Muscle of arm (tissue), 14 donors: ENCODE measurements at places on chromosomes 1 and 21.
A peak's percentile ranks its signal among the peaks of the same experiment; 100 is the strongest.

GRCh38 chr1:214844319-214844718 lies 238.2 kb upstream of the KCNK2 start:
- DNase-seq, result no peak

- DNase-seq, result no peak
Observed at GRCh38 chr1:115241309-115241708, 96.7 kb downstream of the NGF start.

DNA sequence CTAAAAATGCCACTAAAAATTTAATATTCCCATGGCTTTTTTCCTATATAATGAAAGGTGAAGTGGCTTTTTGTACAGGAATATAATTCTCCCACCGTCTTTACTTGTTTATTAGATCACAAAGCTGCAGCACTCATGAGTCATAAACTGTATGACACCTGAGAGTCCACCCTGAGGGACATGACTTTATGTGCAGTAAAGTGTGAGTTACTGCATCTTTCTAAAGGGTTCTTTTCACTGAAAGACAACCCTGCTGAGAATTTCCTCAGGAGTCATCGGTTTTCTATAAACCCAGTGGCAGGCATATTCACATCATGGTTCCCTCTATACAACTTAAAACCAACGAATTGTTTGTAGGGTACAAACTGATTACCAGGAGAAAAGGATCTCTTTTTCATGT lies 77.4 kb downstream of the APP start:
- DNase-seq, result no peak

DNA sequence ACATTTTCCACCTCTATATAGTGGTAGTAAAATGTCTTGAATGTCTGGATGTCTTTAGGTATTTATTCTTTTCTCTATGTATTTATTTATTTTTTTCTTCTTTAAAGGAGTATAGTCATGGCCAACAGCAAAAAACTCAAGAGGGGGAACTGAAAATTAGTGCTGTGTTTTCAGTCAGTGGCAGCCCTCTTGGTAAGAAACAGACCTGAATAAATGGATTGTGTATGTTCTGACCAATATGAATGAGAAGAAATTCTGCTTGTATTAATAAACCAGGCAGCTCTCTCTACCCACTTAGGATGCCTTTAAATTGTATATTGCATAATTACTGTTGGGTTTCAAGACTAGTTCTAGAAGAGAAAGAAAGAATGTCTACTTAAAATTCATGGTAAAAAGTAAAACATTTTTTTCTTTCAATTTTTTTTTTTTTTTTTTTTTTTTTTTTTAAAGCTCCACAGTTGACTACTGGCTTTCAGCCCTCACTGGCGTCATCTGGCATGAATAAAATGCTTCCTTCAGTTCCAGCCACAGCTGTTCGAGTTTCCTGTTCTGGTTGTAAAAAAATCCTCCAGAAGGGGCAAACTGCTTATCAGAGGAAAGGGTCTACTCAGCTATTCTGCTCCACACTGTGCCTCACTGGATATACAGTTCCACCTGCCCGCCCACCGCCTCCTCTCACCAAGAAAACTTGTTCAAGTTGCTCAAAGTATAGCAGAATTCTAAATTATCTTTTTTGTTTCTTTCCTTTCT lies 101.6 kb downstream of the ZMYM4 start:
- peak; percentile 89 for DNase-seq

DNA sequence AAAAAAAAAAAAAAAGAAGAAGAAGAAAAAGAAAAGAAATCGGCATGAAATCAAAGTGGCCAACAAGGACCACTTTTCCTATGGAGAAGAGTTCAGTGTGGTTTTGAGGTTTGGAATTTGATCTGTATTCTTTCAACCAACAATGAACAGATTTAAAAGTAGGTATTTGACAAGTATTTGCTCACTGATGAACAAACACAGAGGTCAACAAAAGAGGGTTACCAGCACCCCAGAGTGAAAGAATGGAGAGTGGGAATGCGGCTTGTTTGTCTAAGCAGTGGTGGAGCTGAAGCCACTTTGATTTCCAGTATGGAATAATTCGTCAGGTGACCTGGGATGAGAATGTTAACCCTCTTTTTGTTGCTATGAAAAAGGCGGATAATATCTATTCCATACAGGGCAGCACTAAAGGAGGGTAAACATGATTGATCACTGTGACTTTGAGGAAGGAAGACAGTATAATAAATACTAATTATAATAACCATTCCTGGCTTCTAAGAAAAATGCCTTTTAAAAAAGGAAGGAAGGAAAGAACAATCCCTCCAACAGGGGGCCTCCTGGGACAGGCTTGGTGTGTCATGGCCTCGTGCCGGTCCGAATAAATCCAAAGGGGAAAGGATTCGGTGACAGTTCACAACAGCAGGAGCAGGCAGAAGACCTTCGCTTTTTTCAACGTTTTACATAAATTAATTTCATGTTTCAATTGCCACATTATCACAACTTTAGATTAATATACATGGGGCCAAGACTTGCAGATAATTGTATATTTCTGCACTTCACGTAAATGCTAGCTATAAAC lies 37.2 kb upstream of the SIM2 start:
- DNase-seq, result no peak

DNA sequence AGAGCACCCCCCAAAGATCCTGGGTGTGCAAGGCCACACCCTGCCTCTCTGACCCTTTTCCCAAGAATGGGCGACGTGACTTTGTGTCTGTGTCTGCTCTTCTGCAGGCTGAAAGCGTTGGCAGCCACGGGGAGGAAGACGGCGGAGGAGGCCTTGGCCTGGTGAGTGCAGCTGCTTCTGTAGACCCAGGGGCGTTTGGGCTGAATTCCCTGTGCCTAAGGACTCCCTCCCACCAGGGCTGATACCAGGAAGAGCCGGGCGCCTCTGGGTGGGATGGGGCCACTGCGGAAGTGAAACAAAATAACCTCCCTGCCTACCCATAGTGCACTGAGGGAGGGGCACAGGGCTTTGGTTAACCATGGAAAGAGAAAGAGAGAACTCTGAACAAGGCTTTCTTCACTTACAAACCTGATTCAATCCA lies 2.5 kb downstream of the UBASH3A start:
- DNase-seq, result no peak

GRCh38 chr1:19037659-19038058 lies 81.2 kb upstream of the IFFO2 start:
- DNase-seq, result no peak

GRCh38 chr1:55696891-55697290 lies 481.7 kb upstream of the USP24 start:
- no peak for DNase-seq

- DNase-seq, result no peak
Observed at GRCh38 chr1:15820478-15820877, 13.0 kb upstream of the UQCRHL start.

- DNase-seq, result no peak
Observed at GRCh38 chr1:16068356-16069270, 4.8 kb downstream of the FAM131C start.

- DNase-seq, result no peak
Observed at GRCh38 chr21:42666925-42667324, 13.5 kb downstream of the PDE9A start.

- DNase-seq, result no peak
Observed at GRCh38 chr1:6183520-6183989, 3.4 kb upstream of the CHD5 start.

DNA sequence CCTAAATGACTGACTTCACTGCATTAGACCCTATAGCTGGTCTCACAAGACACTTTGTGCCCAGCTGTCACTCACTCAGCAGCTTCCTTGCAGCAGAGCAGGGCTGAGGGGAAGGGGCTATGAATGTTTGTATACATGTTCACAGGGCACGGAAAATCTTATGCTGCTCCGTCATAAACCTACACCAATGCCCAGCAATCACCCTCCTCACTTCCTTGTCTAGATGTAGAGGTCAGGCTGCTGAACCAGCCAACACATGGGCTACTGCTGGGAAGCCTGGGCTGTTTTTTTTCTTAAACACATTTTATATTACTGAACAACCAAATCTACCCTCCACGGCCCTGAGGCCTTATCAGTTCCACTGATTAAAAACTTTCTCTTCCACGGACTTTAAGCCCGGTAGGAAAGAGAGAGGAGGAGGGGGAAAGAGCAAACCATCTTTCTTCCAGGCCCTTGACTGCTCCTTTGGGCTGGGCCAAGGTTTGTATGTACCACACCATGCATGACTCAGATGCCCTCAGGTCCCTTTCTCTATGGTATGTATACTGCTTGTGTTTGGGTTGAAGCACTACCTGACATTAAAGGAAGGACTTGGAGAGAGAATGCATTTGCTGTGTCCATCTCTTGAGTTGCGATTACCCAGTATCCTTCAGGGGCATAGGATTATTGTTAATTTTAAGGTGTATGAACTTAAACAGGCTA lies 12.7 kb downstream of the MTFR1L start:
- DNase-seq, result no peak

DNA sequence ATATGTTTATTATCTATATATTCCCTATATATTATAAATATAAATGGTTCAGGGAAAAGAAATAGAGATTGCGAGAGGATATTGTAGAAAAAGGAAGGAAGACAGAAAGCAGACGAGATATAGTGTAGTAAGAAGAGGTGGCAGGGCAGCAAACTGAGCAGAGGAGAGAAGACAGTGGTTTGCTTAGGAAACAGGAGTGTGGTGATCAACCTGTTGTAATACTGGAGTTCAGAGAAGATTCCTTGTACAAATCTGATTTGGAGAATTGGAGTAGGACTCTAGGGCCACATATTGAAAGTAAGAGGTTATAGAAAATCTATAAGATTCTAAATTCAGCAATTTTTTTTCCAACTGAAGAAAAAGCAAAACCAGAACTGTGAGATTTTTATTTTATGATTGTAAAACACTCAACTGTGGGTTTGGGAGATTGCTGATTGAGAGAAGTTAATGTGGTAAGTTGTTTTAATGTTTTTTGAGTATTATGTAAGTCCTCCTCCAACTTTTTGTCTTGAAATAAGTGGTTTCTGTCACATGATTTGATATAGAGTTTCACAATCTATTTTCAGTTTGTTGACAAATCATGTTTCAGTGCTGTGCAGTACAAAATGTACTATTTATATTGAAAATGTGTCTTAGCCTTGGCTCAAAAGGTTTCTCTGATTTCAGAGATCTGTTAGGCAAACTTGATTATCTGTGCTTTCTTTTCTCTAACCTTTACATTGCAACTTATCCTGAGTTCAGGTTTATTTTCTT lies 9.6 kb upstream of the AMY2B start:
- DNase-seq, result no peak

- no peak for DNase-seq
Observed at GRCh38 chr21:38804789-38805327, 871 bp upstream of the ETS2 start.

GRCh38 chr1:12345350-12346217 lies 115.8 kb downstream of the VPS13D start:
- DNase-seq, result no peak

- DNase-seq, result no peak
Observed at GRCh38 chr1:64692911-64693310, 52.0 kb upstream of the RAVER2 start.

GRCh38 chr1:77900687-77901293 lies 12.4 kb downstream of the NEXN start:
- peak; percentile 53 for DNase-seq

DNA sequence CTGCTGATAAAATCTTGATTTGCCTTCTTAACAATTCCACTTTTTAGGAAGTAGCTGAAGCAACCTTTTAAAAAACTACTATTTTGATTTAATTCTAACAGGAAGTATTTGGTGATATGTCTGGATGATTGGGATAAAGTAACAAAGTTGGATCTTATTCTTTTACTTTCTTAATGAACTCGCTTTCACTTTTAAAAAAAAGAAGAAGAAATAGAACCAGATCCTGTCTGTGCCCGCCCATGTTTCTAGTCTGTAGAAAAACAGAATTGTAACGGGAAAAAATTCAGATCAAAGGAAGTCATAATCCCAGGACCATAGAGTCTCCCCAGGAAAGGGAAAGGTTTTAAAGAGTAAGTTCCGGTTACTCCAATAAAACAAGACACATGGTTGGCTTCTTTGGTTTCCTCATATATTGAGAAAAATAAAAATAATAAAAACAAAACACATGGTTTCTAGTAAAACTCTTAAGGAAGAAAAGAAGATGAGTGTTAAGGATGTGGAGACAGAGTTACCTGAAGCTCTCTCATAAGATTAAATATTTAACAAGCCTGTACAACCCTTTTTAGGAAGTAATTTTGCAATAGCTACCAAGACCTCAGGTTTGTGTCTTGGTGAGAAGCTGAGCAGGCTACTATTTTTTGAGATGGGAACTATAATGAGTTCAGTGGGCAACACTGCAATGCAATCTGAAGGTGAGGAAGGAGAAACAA lies 4.9 kb downstream of the CD48 start:
- DNase-seq, result no peak

- peak; percentile 50 for DNase-seq
Observed at GRCh38 chr1:234957330-234958065, 171.1 kb downstream of the TOMM20 start.

- peak; percentile 28 for DNase-seq
Observed at GRCh38 chr1:112998592-112999235, 42.7 kb upstream of the SLC16A1 start.

DNA sequence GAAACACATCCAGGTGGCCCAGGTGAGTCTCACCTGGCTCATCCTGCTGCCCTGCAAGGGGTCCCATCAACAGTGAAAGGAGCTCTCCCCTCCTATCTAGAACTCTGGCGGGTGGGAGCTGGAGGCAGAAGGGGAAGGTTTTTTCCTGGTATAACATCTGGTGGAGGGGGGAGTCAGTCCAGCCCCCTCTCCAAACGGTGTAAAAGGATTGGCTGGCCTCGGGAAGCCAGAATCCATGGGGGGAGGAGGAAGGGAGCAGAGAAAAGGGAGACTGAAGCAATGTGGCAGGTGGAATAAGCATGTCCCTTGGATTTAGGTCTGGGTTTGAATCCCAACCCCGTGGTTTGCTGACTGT lies 1.2 kb upstream of the CAMK2N1 start:
- no peak for DNase-seq

DNA sequence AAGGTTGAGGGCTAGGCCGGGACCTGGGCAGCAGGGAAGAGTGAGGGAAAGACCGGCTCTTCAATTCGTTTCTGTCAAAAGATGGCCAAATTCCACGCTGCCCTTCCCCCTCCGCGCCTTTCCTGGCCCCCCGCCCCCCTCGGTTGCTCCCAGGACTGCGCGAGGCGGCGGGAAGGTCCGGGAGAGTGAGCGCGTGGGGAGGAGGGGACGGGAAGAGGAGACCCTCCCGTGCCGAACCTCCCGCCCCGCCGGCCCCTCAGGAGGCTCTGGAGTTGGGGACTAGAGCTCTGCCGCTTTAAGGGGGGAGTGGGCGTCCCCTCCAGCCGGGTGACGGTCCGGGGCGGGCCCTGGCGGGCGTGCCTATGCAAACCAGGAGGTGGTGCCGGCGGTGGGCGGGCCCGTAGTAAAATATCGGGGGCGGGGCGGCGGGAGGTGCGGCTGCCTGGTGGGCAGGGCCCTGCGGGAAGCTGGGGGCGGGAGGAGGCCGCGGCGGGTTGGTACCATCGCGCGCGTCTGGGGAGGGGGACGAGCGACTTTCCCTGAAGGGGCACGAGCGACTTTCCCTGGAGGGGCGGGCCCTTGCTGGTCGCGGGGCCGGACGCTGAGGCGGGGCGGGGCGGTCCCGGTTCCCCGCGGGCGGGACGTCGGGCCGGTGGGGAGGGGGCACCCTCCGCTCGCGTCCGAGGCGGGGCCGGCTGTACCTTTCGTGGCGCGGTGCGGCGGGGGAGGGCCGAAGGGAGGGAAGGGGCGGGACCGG lies 58.2 kb downstream of the BCL9 start:
- DNase-seq, result peak; percentile 95
